ENCODE measurements at places on chromosomes 3 and 15.

- DNase-seq: no peak
Measured at GRCh38 chr15:75751891-75752290, 39.2 kb upstream of the CSPG4 start.

DNA sequence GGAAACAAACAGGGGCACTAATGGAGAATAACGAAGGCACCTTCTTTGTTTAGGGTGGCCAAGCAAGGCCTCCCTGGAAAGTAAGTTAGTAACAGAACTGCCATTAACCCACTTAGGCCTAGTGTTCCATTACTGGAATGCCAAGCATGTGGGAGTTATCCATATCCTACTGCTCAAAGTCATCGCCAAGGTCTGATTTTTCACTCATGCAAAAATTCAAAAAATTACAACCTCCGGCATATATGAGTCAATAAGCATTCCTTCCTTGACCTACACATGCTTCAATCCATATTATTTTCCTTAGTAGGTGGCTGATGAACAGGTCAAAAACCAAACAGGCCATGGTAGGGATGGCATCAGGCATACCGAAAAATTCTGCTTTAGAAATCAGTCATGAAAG is 1097.2 kb downstream of the FHIT start:
- no peak for DNase-seq

DNA sequence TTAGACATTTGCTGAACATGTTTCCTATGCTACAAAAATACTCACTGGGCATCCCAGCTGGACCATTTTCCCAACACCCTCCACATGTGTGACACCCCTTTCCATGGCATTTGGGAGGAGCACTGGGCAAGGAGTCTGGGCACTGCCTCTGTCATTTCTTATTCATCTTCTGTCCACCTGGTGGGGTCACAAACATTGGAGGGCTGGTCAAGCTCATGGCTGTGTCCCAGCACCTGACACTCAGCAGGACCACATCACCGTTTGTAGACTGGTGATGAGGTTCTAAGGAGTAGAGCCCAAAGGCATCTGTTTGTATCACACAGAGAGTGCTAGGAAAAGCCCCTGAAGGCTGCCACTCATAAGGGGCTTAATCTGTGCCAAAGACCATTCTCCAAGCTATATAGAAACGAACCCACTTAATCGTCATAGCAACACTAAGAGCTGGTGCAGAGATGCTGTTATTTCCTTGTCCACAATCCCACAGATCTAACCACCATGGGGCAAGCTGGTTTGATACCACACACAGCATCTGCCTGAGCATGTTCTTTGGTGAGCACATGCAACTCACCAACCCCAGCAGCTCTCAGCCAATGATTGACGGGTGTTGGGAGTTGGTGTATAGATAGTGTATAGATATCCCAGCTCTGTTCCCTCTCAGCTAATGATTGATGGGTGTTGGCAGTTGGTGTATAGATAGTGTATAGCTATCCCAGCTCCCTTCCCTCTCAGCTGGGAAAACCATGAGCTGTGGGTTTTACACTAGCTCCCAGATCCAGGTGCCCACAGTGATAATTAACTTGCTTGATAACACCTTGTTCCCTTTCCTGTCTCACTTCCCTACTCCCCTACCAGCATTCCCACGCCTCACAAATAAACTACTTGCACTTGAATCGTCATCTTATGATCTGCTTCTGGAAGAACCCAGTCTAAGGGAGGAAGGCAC is 42.7 kb upstream of the ATP2B2 start:
- DNase-seq: no peak

DNA sequence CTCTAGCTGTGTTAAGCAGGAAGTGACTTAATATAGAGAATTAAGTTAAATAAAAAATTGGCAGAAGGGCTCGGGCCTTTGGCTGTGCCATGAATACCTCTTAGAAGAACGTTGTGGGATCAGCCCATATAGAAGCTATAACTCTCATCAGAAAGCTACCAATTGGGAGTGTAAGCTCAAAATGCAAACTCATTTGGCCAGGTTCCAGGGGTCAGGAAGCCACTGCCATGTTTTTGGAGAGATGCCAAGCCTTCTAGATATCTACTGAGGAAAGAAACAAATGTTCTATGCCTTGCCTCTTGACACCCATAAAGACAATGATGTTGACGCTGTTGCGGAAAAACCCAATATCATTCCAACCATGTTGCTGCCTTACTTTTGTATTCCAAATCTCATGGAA is 475.2 kb upstream of the TGFBR2 start:
- no peak for DNase-seq

DNA sequence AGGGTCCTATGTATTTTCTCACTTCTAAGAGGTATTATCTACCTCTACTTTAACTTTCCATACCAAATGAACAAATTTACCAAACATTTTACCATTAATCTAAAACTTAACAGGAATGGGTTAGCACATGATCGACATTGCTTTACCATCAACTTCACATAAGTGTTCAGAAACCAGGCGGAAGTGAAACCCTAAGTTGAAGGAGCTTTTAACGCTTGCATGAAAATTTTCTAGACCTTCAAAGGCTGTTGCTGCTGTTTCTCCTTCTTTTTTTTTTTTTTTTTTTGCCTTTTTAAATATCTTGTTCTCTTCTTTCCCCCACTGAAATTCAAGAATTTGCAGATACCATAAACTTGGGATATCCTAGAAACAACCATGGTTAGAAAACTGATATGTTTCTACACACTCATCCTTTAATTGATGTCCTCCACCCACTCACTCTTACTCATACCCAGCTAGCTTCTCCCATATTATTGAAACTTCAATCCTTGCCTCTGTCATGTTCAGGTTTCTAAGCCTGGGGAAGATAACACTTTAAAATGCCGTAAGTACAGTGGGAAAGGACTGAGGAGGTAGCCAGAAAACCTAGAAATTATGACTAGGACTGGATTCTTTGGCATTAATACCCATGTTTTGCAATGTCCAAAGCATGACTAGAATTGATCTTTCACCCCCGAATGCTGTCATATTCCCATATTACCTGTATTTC is 24.7 kb downstream of the MYO5A start:
- no peak for DNase-seq

GRCh38 chr3:11499144-11499543 is 144.6 kb downstream of the VGLL4 start:
- no peak for DNase-seq

DNA sequence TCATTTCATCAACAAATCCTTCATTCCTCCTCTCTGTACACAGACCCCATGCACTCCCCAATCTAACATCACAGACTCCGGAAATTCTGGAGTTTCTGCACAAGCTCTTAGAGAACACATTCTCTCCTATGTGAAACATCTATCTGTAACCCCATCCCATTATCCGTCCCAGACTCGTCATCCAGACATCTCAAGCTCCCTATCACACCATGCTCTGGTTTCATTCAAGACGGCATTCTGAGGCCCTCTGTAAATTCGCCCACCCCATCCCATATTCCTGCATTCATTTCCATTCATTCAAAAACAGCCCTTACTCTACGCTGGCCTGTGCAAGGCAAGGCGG is 575 bp downstream of the LEO1 start:
- DNase-seq: no peak

- DNase-seq: no peak
Measured at GRCh38 chr3:64915778-64916177, 228.0 kb upstream of the ADAMTS9 start.

DNA sequence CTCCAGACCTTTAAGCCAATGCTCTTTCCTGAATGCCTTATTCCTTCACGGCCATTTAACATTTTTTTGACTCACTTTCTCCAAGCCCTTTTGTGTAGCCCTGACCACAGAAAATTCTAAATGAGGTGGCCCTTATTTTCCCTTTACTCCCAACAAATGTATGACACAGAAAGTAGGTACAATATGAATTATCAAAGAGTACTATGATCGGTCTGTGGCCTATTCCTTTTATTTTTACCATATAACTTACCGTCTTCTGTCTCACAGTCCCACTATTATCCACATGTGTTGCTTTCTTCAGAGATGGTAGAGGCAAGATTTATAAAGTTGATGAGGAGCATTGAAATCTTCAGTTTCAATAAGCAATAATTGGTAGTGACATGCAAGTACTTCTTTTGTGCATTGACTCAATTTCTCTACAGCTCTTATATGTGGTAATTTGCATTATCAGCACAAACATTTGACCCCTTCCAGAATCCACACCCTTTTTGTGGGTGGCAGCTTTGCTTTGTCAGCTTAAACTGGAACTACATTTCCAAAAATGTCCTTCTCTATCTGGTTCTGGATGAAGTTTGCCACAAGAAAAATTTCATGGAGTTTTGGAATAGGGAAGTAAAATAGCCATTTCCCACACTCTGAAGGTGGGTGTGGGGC is 143.8 kb upstream of the GADL1 start:
- DNase-seq: no peak

GRCh38 chr3:53226142-53226840 is 29.5 kb downstream of the TKT start:
- DNase-seq: no peak

DNA sequence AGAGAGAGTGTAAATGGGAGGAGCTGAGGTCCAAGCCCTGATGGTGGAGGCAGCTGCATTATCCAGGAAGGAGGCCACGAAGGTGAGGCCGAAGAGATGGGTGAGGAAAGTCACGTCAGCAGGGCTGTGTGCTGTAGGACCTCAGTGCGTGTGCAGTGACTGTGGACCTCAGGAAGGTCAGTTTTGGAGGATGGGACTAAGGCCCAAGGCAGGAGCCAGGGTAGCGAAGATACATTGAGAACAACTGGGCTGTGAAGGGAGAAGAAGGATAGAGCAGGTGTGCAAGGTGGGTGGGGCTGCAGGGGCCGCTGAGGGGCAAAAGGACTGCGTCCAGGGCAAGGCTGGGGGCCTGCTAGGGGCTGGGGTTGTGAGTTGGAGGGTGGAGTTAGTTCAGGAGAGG is 4.9 kb downstream of the KLHL40 start:
- no peak for DNase-seq

GRCh38 chr3:113231391-113231790 is 20.0 kb downstream of the BOC start:
- DNase-seq: no peak

- no peak for DNase-seq
Measured at GRCh38 chr15:75107516-75107907, 84.1 kb downstream of the PPCDC start.

- DNase-seq: peak; percentile 79
Measured at GRCh38 chr3:23537101-23537551, 268.6 kb upstream of the UBE2E1 start.

DNA sequence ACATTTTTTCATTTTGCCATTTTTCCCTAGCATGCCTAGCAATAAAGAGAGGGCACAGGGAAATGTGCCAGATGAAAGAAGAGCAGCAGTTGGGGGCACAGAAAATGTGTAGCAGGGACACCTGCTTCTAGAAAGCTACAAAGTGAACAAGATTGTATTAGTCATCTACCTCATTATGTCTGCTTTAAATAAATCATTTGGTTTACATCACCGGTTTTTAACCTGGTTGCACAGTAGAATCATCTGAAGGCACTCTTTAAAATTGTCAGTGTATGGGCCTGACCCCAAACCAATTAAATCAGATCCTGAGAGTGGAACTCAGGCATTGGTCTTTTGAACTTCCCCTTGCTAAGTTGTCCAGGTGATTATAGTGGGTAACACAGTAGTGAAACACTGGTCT is 73.8 kb downstream of the ZBBX start:
- DNase-seq: no peak

DNA sequence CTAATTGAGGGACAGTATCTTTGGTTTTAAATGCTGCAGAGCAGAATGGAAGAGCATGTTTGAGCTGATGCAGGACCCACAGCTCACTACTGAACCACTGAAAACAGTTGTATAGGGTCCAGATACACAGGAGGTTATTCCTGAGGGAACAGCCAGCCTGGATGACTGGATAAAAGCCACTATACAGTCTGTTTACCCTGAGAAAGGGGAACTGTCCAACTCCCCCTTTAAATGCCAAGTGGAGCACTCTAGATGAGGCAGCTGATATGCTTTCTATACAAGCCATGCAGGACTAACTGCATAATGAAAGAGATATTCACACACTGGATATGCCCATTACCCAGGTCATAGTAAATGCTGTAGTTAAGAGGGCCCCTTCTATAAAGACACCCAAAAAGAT is 138.6 kb downstream of the IMPG2 start:
- DNase-seq: no peak

GRCh38 chr3:182420741-182421140 is 372.6 kb upstream of the ATP11B start:
- no peak for DNase-seq

DNA sequence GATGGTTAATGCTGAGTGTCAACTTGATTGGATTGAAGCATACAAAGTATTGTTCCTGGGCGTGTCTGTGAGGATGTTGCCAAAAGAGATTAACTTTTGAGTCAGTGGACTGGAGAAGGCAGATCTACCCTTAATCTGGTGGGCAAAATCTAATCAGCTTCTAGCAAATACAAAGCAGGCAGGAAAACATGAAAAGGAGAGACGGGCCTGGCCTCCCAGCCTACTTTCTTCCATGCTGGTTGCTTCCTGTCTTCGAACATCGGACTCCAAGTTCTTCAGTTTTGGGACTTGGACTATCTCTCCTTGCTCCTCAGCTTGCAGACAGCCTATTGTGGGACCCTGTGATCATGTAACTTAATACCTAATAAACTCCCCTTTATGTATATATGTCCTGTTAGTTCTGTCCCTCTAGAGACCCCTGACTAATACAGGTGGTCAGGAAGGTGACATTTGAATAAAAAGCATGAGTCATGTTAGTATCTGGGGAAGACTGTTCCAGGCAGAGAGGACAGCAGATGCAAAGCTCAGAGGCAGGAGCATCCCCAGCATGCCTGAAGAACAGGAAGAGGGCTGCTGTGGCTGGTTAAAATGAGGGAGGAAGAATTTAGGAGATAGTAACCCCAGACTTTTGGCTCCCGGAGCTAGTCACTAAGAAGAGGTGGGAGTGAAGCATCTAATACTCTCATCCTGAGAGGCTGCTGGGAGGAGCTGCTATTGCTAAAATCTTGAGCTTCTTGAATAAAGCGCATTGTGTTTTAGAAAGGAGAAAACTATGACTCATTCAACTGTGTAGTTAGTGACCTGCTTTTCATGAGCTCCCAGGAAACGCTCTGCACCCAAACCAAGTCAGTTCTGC is 207.4 kb upstream of the HES1 start:
- no peak for DNase-seq

DNA sequence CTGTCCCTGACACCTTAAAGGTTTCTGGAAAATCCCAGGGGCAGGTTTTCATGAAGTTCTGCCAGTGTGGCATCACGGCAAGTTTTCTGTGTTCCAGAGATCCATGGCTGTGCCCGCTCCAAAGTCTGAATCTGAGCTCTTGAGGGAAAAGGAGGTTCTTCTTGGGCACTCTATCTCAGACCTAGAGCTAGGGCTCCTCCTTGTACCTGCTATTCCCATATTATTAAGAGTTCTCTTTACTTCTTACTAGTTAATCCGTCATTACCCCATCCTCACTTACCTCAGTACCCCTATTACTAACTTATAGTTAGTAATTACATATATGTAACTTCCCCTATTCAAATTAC is 5.9 kb upstream of the TRA2B start:
- DNase-seq: no peak

DNA sequence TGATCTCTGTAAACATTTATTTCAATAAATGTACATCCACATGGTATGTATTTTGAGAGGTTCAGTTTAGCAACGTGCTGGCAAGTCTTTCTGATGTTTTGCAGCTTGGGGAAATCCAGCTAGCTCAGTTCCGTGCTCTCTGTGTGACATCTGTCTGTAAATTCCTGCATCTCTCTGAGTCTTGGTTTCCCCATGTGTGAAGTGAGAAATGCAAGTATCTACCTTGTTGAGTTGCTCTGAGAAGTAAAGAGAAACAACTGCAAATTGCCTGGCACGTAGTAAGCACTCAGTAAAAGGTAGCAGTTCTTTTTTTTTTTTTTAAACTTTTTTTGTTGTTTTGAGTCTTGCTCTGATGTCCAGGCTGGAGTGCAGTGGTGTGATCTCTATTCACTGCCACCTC is 30.2 kb upstream of the MORF4L1 start:
- no peak for DNase-seq

Data from neural progenitor cell (in vitro differentiated cells).